Activated naive CD4-positive, alpha-beta T cell treated with anti-CD3 and anti-CD28 coated beads, Interleukin-2, amount 50 U/mL, for 16 hours (primary cell): ENCODE measurements at places on chromosomes 6 and 20.

- no peak for DNase-seq
These were observed 252.3 kb downstream of the LY86 start for GRCh38 chr6:6840831-6841291.

DNA sequence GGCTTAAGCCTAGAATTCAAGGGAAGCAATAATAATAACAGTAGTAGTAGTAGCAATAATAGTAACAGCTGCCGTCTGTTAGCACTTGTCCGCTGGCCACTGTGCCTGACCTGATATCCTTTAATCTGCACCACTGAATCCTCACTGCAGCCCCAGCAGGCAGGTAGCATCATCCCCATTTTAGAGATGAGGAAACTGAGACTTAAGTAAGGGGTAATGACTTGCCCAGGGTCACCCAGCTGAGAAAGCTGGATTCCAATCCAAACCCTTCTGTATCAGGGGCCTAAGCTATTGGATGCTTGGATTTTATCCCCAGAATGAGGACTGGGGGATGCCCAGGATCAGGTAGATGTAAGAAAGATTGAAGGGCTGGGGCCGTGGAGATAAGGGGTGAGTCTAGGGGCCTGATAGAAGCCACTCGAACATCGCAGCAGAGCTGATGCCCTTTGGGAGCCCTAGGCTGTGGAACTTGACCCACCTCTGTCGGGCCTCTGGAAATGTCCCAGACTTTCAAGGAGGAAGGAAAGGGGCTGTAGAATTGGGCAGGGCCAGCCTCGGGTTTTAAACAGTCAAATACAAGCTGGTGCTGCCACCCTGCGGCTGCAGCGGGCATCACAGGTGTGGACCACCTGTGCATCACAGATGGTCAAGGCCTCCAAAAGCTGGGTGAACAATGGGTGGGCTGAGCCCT is 102.1 kb upstream of the MYL9 start:
- peak; percentile 68 for DNase-seq

GRCh38 chr6:133953634-133954415 is 801 bp downstream of the TBPL1 start:
- no peak for DNase-seq

DNA sequence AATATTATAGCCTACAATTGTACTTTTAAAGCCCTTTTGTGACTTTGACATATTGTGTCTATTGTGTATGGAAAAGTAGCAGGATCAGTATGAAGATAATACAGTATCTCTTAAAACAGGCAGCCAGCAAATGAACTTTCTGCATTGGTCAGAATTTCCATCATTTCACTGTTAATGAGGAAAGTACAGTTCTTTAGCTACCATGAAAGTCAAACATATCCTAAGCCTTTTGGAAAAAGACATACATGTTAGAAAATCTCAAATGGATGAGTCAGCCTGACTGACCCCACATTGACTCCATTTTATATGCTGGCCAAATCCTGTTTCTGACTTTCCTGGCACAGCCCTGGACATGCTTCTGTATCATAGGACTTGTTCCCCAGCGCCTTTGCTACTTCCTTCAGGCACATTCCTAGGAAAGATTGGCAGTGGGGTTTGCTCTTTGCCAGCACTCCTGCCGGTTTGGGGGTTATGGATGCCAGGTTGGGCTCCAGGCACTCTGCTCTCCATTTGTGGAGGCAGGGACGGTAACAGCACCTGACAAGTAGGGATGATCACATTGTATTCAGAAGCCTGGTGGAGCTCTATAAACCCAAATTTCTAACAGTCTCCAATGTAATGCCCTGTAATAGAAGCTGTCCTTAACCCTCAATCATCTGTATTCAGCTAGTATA is 43.7 kb downstream of the TOP1 start:
- DNase-seq: no peak

DNA sequence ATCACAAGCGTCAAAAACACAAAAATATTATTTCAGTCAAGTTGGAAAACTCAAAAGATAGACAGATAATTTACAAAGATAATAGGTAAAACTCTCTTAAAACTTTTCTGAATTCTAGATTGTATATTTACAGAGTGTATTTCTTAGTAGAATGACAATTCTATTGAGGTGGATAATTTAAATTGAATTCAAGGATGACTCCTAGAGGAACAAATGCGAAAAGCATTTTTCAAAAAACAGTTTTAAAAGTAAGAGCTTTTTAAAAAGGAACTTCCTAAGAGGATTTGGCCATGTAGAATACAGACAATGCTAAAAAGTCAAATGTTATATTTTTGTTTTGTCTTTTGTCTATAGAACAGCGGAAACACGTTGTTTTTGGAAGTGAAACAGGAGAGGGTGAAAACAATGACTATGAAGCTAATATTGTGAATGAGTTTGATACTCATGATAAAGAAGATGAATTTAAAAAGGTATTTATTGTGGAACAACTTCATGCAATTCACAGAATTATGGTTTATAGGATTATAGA is 90.1 kb downstream of the DNAH8 start:
- no peak for DNase-seq

DNA sequence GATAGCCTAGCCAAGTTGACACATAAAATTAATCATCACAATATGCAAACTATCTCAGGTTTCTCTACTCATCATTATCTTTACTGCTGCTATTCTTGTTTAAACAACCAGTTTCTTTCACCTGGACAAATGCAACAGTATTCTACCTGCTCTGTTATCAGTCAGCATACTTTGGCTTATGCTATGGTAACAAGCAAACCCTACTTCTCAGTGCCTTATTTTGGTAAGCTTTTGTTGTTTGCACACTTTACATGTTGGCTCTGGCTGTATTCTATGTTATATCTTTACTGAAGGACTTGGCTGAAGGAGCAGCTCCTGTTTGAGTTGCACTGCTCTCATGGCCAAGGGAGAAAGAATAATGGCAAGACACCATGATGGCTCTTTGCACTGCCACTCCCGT is 463.1 kb downstream of the EPM2A start:
- no peak for DNase-seq

DNA sequence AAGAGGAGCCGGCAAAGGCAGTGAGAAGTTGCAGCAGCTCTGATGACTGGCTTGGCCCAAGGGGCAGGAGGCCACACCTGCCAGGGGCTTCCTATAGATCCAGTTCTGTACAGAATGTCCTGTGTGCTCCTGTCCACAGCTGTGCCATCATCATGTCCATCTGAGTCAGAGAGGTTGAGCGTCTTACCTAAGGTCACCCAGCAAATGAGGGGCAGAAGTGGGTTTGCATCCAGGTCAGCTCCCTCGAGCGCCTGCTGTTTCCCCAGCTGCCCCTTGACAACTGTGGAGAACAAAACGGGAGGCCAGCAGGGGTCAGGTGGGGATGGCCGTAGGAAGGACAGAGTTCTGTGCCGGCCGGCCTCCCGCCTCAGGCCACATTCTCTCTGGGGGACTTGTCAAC is 47.6 kb downstream of the DLGAP4 start:
- DNase-seq: no peak

DNA sequence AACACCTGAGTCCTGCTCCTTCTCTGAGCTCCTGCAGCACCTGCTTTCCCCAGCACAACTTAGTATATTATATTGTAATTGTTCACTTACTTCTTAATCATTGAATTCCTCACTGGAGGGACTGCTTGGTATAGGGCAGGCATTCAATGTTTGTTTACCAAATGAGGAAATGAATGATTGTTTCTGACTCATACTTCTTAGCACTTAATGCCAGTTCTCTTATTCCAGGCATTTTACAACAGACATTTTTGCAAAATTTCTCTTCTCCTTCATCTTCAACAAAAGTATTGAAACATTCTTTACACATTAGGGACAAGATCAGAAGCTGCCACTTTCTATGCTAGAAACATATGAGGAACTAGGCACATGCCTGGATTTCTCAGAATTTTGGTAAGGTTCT is 119.4 kb downstream of the TBX18 start:
- no peak for DNase-seq

DNA sequence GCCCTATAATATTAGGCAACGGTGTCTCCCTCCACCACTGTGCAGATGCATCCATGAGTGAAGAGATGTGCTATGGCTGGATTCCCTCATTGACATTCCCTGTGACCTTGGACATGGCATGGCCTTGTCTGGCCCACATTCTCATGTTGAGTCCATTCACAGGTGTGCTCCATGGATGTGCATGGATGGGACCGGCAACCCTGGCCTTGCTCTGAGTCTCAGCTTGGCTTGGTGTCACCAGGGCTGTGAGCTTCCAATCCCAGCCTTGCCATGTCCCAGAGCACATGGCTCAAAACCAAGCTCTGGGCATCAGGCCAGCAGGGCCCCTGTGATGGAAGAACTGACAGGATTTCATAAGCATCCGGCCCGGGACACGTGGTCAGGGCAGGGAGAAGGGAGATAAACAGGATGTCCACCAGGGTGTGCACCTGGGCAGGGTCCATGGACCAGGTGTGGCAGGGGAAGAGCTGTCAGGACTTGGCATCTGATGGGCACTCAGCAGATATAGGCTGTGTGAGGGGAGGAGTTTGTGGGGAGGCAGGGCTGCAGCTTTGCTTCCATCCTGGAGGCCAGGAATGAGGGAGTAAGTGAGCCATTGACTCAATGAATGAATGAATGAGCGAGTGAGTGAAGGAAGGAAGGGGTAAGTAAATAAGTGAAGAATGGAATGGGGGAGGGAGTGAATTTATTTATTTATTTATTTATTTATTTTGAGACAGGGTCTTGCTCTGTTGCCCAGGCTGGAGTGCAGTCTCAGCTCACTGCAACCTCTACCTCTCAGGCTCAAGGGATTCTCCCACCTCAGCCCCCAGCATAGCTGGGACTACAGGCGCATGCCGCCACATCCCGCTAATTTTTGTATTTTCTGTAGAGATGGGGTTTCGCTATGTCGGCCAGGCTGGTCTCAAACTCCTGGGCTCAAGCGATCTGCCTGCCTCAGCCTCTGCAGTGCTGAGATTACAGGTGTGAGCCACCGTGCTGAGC is 15.7 kb downstream of the NRSN2 start:
- DNase-seq: peak; percentile 48

DNA sequence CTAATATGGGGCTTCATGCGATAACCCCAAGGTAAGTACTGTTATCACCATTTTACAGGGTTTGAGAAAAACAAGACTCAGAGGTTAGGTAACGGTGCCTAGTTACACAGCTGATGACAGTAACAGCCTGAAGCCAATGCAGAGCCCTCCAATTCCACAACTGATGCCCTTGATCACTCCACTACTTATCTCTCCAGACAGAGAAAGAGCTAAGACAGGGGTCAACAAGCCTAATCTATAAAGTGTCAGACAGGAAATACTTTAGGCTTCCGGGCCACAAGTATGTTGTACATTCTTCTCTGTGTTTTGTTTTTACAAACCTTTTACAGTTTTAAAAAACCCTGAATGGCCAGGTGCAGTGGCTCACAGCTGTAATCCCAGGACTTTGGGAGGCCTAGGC is 50.9 kb downstream of the MAP7 start:
- no peak for DNase-seq

DNA sequence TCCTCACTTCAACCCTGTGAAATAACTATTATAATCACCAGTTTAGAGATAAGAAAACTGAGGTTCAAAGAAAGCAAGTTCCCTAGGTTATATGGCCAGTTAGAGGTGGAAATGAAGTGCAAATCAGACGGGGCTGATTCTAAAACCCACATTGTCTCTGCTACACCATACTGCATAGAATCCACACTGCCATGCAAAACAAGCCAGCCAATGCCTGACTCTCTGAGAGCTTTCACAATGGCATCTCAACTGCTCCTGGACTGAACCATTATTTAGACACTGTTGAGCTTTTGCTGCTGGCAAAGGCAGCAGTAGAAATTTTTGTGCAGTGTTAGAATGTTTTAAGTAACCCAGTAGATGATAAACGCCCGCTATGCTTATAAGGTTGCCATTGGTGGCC is 195.2 kb upstream of the CNR1 start:
- DNase-seq: no peak
